ENCODE measurements at places on chromosomes 12 and 14.

GRCh38 chr12:116336542-116337065 lies 59.1 kb upstream of the MED13L start:
- DNase-seq, result peak; percentile 42

DNA sequence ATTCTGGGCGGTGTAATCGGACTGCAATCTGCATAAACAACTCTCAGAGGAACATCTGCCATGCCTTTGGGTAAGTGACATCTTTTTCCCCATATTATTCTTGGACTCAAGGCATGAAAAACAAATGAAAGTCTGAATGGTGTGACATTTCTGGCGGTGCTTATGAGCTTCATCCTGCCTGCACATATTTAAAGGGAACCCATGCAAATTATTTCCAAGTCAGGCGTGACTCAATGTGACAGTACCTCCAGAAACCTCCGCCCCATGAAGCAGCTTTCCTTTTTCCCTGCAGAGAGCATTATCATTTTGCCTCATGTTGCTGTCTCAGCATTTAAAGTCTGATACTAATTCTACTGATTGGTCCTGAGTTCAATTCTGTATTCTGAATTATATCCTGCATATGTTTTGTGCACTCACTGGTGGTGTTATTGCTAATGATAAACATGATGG lies 585.4 kb downstream of the SNAPC1 start:
- DNase-seq, result no peak

GRCh38 chr12:2284321-2284813 lies 231.6 kb downstream of the CACNA1C start:
- no peak for DNase-seq

DNA sequence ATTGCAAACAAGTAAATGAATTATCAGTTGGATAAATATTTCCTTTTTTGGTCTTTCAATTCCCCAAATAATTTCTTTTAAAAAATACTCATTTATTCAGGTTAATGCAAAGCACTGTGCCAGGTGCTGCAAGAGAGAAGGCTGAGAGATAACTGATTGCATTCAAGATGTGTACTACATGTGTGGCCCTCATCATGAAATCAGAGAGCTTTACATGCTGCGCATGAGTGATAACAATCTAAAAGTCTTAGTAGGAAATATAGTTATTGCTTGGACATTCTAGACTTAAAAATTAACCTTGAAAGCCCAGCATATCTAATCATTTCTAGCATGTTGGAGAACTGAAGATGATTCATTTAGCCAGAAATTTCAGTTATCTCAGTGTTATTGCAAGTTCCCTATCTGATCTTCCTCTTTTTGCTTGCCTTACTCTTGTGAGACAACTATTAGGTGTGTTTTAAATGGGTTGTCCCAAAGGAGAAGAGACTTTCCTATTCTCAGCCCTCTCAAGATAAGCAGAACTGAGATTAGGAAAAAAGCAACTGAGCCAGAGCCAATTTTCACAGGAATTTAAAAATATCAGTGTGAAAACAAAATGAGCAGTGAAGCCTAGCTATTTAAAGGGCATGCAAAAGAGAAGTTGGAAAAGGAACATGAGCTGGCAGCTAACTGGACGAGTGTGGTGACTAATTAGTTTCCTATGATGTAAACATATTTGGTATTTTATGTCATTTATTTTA lies 60.9 kb downstream of the PLEKHA5 start:
- no peak for DNase-seq

GRCh38 chr12:48175613-48176416 lies 7.6 kb upstream of the CCDC184 start:
- DNase-seq, result no peak
